ENCODE measurements at places on chromosomes 16 and 17.

DNA sequence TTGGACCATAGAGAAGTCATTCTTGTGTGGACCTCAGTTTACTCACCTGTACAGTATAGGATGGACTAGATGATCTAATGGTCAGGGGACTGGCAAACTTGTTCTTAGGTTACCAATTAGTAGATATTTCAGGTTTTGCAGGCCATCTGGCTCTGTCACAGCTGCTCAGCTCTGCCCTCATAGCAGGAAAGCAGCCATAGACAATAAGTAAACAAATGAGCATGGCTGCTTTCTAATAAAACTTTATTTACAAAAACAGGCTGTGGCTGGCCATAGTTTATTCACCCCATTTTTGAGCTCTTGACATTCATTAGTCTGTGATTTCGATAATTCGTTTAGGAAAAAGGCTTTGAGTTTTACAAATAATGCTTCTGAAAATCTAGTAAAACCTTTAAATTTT lies 12.7 kb downstream of the BPTF start:
- DNase-seq: no peak

DNA sequence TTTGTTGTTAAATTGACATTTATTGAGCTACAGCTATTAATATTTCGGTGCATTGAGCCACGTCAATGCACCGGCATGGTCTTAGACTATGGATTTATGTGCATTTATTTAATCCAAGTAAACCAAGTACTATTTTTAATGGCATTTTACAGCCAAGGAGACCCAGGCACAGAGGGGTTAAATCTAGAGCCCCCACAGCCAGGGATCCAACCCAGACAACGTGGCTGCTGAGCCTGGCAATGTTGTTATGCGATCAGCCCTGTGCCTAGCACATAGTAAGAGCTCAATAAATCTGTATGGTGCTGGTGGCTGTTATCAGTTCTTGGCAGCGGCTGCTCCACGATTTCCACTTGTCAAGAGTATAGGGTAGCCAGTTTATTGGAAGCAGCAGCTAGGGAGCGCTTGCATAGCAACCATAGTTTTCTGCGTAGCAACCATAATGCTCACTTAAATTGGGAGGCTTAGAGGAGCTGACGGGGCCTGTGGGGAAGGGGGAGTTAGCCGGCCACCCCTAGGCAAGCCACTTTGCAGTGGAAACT lies 541 bp upstream of the RBBP6 start:
- no peak for DNase-seq

DNA sequence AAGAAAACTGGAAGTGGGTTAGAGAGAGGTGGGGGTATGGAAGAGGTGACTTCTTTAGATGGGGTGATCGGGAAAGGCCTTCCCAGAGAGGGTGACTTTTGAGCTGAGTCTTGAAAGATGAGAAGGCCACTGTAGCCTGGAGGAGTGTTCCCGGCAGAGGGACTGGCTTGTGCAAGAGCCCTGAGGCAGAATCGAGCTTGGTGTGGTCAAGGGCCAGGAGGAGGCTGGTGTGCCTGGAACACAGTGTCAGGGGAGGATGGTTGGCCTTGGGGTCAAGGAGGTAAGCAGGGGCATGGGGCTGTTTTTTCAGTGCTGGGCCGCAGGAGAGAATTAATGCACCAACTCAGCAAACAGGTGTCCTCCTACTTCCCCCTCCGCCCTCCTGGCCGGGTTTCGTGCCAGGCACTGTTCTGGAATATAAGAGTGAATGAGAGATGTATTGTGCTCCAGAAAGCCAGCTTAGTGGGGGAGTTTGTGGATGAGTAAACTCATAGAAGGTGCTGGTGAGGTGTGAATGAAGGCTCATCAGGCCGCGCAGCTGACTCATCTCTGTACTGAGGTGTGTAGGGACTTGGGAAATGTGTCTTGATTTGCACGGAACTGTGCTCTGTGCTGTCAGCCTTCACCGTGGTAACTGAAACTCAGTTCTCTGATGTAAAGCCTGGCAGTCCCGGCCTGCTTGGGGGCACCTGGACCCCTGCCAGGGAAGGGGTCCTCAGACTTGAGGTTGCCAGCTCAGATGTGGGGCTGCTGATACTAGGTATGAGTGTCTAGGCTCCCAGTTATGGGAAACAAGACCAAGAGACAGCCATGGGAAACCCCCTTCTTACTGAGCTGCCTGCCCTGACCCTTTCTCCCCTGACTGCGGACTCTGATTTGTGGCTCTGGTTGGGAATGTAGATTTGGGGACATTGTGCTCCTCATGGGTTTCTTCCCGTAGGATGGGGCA lies 15.3 kb downstream of the KSR1 start:
- no peak for DNase-seq

DNA sequence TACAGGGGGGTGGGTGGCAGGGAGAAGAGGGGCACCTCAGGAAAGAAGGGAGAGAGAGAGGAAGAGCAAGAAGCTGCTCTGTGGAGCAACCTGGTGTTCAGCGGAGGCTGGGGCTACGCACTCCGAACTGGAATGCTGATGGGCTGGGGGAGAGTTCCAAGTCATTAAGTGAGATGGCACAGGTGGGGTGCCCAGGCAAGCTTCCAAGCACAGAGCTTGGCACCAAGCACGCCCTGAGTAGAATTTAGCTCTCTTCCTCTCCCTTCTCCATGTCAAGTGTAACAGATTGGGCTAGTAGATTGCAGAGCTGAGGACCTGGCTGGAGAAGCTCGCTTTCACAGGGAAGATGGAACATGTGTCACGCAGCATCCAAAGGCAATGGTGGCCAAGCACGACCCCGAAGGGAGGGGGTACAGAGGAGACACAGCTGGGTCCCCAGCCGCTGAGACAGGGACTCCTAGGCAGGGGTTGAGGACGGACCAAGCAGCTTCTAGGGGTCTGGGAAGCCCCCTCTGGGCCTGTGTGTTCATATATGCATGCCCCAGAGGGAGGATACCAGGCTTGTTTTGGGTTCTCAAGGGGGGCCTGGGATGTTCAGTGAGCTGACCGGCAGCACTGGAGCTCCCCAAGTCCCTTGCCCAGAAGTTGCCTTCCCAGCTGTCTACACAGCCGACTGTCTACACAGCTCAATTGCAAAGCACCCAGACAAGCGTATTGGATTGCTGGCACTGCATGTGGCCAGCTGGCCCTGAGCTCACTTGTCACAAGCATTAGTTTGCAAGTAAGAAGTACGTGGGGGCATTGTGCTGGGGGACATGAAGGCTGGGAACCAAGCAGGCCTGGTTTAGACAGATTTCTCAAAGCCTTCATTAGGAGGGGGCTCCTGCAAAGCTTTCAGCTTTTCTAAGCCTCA lies 247.8 kb downstream of the ENGASE start:
- DNase-seq: no peak

GRCh38 chr16:89149386-89149785 lies 22.2 kb upstream of the CDH15 start:
- DNase-seq: no peak

GRCh38 chr16:24471561-24472350 lies 67.6 kb upstream of the RBBP6 start:
- DNase-seq: no peak

DNA sequence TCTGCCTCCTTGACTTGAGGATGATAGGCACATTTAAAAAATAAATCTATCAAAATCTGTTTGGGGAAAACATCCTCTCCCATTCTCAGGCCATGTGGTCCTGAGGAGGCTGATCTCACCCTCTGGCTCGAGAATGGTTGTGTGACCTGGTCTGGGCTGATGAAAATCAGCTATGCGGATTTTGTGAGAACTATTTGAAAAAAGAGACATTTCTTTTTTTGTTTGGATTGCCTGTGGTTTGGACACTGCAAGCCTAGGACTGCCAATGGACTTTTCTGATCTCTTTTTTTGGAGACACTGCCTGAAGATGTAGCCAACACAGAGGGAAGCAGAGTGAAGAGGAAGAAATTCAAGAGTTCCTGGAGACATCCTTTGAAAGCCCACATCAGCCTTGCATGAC lies 145.9 kb downstream of the HS3ST3B1 start:
- no peak for DNase-seq

DNA sequence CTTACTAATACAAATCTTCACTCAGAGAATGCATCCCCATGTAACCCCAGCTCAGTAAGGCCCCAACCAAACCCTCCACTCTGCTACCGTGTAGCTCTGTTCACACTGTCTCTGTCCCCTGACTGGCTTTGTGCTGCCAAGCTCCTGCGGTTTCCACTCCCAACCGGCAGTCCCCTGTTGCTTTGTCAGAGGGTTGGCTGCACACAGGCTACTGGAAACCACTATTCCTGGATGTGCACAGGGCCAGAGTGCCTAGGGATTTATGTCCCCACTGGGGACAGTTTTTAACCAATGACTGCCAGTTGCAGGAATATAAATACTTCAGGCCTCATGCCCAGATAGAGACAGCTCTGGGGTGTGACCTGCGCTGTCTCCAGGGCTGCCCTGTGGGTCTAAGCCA lies 157.1 kb upstream of the C16orf82 start:
- no peak for DNase-seq

GRCh38 chr16:69294051-69294450 lies 17.1 kb upstream of the VPS4A start:
- DNase-seq: no peak

GRCh38 chr17:15268461-15268860 lies 3.3 kb upstream of the PMP22 start:
- no peak for DNase-seq

GRCh38 chr17:4120332-4120731 lies 22.5 kb downstream of the ZZEF1 start:
- no peak for DNase-seq

DNA sequence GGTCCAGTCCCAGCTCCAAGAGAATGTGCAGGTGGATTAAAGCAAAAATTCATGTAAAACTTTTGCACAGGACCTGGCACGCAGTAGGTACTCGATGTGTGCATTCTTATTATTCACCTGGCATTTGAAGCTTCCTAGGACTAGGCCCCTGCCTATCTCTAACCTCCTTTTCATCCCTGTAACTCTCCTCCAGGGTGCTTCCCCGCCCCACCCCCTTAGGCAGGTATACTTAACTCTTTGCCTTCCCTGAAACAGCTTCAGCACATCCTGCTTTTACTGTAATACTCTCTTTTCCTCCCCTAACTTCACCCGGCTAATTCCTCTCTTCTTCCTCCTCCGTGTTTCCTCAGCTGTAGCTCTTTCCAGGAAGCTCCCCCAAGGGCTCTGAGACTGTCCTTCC lies 54.8 kb downstream of the CDK5R1 start:
- DNase-seq: peak; percentile 37

DNA sequence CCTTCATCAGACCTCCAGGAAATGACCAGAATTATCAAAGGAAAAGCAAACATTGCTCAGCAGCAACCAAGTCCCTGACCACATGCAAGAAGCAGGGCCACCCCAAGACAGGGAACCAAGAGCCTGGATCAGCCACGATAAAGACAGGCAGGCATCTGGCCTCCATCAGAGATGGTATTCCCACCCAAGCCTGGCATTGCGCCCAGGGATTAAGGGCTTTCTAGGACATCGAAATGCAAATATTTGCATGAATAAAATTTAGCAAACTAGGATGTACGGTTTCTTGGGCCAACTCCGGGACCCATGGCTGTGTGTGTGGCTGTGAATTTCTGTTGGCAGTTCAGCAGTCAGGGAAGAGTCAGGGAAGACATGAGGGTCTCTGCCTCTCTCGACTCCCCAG lies 241.4 kb upstream of the DYNLRB2 start:
- DNase-seq: no peak

- no peak for DNase-seq
These were observed 228.4 kb downstream of the KATNIP start for GRCh38 chr16:27778171-27778925.

GRCh38 chr17:66625311-66625767 lies 209.6 kb upstream of the CACNG5 start:
- peak; percentile 35 for DNase-seq

- peak; percentile 23 for DNase-seq
These were observed 104.3 kb downstream of the ADAMTS18 start for GRCh38 chr16:77330332-77331042.

DNA sequence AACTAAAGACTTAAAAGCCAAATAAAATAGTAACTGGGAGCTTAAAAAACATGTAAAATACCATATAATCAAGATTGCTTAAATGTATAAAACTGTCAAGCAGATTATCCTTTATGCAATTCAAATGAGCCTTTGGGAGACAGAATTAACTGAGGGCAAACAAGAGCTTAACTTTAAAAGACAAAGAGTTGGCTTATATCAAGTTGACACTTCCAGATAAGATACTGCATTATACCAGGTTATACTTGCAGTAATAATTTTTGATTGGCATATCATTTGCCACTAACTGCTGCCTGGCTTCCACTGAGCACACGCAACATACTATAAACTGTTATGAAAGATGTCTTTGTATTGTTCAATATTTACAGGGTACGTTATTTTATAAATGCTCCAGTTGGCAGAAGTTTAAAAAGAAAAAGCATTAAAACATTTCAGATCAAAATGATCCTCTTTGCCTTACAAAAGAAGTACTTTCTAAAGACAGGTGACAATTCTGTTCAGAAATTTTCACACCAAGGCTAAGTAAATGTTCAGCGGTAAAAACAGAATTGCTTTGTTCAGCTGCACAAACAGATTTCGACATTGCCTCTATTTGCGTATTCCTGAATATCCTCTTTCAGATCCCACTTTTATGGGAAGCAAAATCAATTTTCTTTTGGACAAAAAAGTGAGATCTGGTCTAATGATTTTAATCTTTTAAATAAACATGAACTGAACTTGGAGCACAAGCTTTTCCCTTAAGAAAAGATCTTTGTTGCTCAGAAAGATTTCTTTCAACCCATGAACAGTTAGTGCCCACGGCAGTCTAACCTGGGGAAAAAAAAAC lies 50.7 kb downstream of the TOX3 start:
- DNase-seq: no peak

GRCh38 chr17:81470944-81471817 lies 41.4 kb downstream of the ACTG1 start:
- DNase-seq: no peak

DNA sequence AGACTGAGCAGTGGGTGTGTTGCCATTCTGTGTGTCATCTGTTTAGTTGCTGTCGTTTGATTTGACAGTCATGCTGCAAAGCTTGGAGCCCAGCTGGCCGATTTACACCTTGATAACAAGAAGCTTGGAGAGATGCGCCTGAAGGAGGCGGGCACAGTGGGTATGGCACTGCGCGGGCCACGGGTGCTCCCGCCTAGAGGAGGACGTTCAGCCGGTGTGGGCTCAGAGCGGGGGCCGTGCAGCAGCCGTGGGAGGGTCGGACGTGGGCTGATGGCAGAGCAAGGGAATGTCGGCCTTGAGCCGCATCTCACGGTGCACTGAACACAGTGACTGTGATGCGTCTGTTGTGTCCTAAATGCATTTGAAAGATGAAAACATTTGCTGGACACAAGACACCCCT lies 3.7 kb downstream of the FN3KRP start:
- DNase-seq: no peak

- DNase-seq: peak; percentile 71
These were observed 832 bp downstream of the CDK5R1 start for GRCh38 chr17:32487473-32488176.

- DNase-seq: no peak
These were observed 67.4 kb downstream of the CRISPLD2 start for GRCh38 chr16:84887207-84887606.

GRCh38 chr17:9258115-9259015 lies 237.1 kb downstream of the NTN1 start:
- no peak for DNase-seq

GRCh38 chr17:45784741-45785479 lies 790 bp downstream of the CRHR1 start:
- DNase-seq: peak; percentile 57

GRCh38 chr16:23401139-23401538 lies 51.9 kb downstream of the COG7 start:
- DNase-seq: no peak

GRCh38 chr17:21029036-21029435 lies 13.8 kb downstream of the USP22 start:
- DNase-seq: no peak
